ENCODE measurements at places on chromosomes 5 and 9.

DNA sequence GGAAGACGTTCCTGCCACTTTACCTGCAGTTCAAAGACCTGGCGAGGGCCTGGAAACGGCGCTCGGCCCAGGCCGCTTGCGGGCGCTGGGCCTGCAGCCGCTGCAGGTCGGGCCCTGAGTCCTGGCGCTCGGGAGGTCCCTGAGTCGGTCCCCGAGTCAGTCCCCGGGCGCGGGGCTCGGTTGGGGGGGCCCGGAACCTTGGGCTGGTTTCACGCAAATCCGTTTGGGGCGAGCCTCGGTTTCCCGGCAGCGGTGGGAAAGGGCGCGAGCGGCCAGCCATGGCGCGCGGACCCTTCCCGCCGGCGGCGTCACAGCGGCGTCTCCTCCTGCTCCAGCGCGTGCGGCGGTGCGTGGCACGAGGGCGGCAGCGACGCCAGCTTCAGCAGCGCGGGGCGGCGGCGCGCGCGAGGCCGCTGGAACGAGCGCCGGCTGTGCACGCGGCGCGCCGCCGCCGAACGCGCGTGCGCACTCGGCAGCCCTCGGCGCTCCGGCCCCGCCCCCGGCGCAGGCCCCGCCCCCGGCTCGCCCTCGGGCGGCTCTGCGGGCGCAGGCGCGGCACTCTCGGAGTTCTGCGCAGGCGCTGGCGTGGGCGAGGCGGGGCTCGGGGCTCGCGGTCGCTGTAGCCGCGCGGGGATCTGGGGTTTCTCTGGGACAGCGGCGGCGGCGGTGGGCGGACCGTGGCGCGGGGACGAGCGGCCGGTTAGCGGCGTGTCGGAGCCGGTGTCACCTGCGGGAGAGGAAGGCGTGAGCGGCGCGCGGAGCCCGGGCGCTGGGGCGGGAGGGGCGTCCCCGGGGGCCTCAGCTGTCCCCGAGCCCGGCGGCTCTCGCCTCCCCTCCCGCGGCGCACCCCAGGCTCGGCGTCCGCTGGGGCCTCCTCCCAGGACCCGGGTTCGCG, 29.9 kb downstream of the EXOC3 start:
- DNase-seq: peak; percentile 74

GRCh38 chr9:90044710-90045151, 439.9 kb downstream of the GADD45G start:
- DNase-seq: no peak

- no peak for DNase-seq
Measured at GRCh38 chr9:134618833-134619447, 22.7 kb upstream of the COL5A1 start.

DNA sequence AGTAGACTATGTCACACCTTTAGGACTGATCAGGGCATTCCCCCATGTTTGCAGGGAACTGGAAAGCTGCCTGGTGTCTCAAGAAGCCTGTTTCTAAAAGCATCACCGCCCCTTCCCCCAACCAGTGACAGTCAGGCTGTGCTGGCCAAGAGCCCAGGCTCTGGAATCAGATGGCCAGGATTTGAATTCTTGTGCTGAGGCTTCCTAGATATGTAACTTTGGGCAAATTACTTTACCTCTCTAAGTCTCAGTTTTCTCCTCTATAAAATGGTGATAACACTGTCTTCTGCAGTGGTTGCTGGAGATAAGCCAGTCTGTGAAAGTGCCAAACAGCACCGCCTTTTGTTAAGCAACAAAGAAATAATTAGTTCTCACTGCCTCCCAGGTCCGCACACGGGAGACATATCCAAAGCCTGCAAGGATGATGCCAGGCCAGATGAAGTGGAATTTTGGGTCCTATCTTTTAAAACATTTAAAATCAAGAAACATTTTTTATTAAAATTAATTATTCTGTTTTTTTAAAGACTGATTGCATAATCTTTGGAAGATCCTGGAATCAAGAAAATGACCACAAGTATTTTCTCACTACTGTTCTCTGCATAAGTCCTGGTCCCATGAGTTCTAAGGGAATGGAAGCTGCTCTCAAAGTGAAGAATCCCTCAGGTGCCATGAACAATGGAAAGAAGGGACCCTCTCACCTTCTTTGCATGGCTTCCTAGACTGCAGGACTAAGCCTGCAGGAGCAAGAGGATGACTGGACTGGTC, 13.9 kb downstream of the SLC31A2 start:
- no peak for DNase-seq

GRCh38 chr5:51487952-51488351, 104.7 kb downstream of the ISL1 start:
- no peak for DNase-seq

DNA sequence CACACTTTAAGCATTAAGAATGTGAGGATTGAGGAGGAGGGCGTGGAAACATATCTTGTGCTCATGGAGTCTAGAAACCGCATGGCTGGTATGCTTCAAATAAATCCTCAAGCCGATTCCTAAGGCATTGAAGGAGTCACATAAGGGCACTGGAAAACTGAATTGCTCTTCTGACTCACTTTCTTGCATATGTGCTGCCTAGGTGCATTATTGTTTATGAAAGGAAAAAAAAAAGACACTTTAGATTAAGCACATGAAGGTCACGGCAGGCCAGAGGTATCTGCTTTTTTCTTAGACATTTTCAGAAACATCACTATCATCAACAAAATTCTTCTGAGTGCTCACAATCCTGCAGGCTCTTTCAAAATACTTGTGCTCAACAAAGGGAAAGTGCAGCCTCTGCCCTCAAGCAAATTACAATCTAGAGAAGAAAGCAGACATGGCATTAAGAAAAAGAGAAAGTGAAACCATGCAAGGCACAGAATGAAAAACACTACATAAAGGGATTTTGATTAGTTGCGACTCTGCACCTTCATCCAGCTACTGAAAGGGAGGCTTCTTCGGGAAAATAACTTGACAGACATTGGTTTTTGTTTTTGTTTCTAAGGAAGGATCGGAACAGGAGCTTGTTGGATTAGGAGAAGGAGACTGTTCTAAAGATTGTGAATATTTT, 2117.6 kb downstream of the MAT2B start:
- DNase-seq: no peak

DNA sequence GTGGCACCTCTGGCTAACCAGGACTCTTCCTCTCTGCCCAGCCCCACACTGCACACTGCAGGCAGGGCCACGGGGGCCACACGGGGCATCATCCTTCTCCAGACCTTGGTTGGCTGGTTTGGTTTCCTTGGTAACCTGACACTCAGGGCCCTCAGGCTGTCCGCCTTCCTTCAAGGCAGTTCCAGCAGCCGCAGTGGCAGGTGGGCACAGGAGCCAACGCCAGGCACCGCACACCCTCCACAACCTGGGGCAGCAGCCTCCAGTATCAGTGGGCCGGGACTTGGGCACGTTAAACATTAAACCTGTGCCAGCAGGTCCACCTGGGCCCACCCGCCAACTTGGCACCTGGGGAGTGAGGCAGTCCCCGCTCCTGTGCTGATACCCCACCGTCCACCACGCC, 1.9 kb downstream of the NPDC1 start:
- DNase-seq: no peak

- no peak for DNase-seq
Measured at GRCh38 chr5:143606043-143606752, 202.7 kb upstream of the NR3C1 start.

DNA sequence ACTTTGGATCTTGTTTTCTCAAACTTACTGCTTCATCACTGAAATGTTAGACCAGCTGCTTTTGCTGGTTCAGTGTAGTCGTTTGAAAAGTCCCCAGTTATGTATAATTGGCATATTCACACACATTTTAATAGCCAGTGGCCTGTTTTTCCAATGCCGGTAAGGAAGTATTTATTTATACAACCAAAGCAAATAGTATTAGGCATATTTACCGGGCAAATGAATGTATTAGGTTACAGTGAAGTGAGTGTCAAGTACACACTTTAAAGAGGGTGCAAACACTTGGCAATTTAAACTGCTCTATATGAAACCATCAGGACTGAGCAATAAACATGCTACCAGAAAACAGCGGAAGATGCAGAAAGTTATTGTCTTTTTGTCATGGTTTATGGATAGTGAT, 242.9 kb downstream of the MCTP1 start:
- no peak for DNase-seq

DNA sequence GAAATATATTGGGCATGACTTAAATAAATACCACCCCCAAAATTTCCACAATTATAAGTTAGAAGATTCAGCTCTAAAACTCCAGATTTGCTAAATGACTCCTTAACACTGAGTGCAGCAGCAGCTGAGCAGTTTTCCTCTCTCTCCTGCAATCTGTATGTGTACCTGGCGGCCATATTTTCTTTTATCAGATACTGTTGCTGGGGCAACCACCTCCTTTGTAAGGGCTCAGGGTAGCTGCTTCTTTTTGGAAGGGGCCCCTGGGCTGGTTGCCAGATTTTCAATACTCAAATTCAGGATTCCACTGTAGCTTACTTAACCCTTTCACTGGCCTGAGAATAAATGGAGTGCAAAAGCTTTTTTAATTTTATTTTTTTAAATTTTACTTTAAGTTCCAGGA, 197.0 kb downstream of the TAF11L14 start:
- DNase-seq: no peak

DNA sequence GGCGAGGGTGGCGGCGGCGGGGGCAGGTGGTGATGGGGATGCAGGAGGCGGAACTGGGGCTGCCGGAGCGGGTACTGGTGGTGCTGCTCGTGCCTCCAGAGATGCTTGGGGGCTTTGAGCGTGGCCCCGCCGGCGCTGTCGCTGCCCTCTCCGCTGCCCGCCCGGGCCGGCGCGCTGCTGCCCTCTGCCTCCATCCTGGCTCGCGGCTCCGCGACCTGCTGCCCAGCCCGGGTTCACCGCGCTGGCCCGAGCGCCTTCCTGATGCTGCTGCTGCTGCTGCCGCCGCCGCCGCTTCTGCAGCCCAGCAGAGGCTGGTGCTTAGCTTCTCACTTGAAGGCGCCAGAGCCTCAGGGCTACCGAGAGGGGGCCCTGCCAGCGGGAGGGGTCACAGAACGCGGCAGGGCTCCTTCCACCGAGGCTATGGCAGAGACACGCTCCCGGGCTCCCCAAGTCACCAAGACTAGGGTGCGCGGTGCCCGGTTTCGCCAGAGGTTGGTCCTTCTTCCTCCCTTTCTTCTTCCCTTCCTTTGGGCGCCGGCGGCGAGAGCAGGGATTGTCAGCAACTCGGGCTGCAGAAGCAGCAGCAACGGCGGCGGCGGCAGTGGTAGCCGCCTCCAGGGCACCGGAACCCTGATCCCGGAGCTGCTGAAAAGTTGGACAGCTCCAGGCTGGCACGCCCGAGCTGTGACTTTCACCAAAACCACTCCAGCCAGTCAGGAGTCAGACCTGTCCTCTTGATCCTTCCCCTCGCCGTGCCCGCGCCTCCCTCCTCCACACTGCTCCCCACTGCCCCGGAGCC, at the start of gene PDE4D:
TSS of gene PDE4D (minus strand) at position 298 of the 799 bp plus-strand sequence.
- no peak for DNase-seq

DNA sequence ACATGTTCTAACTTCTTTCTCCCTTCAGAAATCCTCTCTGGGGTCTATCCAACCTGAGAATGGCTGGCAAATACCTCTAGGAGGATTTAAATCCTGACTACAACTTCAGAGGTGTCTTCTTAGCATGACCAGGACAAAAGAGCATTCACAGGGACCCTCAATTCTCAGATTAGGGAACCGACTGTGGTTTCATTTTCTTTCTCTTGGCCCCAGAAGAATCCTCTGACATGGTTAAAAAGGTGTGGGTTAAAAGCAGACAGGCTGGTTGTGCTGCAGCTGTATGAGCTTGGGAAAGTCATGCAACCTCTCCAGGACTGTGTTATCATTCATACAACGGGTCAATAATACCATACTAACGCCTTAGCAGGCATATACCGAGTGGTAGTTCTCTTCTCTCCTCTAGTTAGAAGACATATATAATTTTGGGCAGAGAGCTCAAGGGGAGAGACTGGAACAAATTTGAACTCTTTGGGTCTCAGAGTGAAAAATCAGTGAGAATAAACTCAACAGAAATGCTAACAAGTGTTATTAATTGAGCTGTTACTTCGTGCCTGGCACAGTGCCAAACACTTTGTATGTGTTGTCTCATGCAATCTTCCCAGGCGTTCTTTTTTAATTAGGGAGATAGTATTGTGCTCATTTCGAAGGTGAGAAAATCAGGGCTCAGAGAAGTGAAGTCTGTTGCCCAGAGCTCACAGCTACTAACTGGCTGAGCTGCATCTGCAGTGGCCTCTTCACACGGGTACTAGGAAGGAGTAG, 35.2 kb downstream of the INSYN2B start:
- no peak for DNase-seq

DNA sequence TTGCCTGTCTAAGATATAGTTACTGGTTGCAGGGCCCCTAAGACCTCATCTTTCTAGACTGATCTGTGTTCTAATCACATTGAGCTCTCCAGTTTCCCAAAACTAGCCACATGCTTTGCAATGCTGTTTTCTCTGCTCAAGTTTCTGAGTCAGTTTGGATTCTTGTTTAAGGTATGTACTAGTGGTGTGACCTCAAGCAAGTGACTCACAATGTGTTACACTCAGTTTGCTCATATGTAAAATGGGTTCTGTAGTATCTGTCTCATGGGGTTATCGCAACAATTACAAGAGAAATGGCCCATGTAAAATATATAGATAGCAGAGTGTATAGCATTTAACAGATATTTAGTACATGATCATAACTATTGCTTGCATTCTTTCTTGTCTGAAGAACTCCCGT, 153.1 kb upstream of the ELL2 start:
- DNase-seq: no peak

- DNase-seq: no peak
Measured at GRCh38 chr5:106303911-106304310, 1366.8 kb downstream of the EFNA5 start.

- DNase-seq: no peak
Measured at GRCh38 chr5:87188391-87188790, 79.3 kb upstream of the RASA1 start.

DNA sequence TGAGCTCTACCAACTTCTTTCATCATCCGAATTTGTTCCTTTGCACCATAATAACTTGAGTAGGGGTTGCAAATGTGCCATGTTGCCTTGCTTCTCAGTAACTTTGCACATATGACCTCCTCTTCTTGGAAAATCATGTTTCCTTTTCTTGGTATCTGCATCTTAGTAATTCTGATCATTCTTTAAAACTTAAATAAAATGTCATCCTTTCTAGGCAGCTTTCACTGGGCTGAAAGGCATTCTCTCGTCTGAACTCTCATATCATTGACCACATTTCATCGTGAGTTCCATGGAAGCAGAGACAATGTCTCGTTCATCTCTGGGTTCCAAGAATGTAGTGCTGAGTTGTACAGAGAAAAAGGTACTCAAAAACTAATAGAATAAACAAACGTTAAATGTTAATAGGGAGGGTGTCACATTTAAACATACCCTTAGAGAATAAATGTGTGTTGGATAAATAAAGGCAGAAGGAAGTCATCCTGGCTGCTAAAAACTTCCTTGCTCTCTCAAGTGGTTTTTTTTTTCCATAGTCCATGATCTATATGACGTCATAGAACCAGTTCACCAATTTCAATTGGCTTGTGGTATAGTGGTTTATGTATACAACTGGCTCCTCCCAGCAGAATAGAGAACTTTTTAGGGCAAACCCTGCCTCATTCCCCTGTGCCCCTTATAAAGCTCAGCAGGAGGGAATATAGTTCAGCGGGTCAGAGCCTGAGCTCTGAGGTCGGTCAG, 218.1 kb upstream of the TRIM32 start:
- no peak for DNase-seq

- no peak for DNase-seq
Measured at GRCh38 chr5:38892363-38892762, 46.6 kb downstream of the OSMR start.

GRCh38 chr5:90528601-90529193, 687 bp downstream of the LYSMD3 start:
- DNase-seq: no peak
